Activated T-helper 1 cell treated with anti-CD3 and anti-CD28 coated beads, Interleukin-12 subunit alpha, Interleukin-12 subunit beta, Interleukin-2, Interleukin-4 antibody, amounts not matched to agents 30 ng/mL and 10 ng/mL and 1 ng/mL, durations not matched to agents 14 hours and 24 hours and 36 hours (primary cell): ENCODE measurements at places on chromosomes 1 and 21.

DNA sequence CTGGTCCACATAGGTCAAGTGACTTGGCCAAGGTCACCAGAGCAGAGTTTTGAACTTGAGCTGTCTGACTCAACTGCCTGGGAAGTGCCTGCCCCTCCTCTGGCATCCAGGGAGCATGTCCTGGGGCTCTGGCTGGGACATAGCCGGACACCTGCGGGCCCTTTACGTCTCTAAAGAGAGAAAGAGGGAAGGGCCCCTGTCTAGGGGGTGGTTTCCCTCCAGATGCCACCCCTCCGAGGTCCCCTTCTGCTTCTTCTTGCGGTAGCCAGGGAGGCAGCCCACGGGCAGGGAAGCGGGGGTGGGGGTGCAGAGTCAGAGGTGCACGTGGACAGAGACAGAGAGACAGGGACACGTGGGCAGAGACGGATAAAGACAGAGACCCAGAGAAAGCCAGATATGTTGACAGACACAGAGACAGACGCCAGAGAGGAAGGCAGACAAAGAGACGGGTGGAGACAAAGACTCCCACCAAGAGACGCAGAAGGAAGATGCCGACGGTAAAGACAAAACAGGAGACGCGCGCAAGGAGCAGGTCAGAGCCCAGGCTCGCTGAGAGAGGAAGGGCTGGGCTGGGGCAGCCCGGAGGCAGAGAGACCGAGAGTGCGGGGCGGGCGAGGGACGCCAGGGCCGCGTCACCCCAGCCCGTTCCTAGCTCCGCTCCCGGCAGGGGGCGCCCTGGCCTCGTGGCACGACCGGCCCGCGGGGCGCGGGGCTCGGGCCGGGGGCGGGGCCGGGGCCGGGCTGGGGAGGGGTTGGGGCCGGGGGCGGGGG lies 458 bp upstream of the ALPL start:
- peak overlapping the region; percentile 5 for H3K27ac ChIP-seq
- H3K4me1 ChIP-seq = peaks cover 6% of the 10 kb centered on the region
- peak overlapping the region; percentile 60 for H3K4me3 ChIP-seq

GRCh38 chr1:58883037-58883887 lies 99.4 kb upstream of the JUN start:
- DNase-seq = no peak
- peaks cover 5% of the 10 kb centered on the region for H3K27me3 ChIP-seq
- H3K4me3 ChIP-seq = peak overlapping the region; percentile 58

- H3K4me1 ChIP-seq = peaks cover 33% of the 10 kb centered on the region
- peaks cover 10% of the 10 kb centered on the region for H3K27me3 ChIP-seq
- no peak for DNase-seq
- H3K27ac ChIP-seq = no peak overlapping the region
- no peaks in the 10 kb centered on the region for H3K36me3 ChIP-seq
- no peak overlapping the region for H3K4me3 ChIP-seq
Measured at GRCh38 chr1:27931184-27931583, 3.6 kb upstream of the SMPDL3B start.

DNA sequence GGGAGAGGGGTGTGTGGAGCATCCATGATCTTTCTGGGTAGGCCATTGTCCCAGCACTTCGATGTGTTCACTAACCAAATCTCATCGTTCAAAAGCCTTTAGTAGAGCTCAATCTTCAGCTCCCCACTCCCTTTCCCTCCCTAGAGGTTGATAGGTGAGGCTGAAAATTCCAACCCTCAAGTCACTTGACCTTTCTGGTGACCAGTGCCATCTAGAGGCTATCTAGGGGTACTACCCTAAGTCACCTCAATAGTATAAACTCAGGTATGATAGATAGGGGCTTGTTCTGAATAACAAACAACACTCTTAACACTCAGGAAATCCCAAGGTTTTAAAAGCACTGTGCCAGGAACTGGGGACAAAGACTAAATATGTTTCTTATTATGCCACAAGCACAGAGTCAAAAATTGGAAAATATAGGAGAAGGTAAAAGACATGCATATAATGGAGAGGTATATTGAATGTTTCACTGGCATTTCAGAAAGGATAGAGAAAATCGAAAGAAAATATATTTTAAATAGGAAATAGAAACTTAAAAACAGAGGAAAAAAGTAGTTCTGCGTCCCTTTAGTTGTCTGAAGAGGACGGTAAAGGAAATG lies 42.9 kb upstream of the CD53 start:
- peak; percentile 5 for DNase-seq
- H3K36me3 ChIP-seq = peaks cover 2% of the 10 kb centered on the region
- no peak overlapping the region for H3K4me3 ChIP-seq
- peaks cover 21% of the 10 kb centered on the region for H3K27me3 ChIP-seq
- H3K4me1 ChIP-seq = peaks cover 6% of the 10 kb centered on the region

- H3K4me1 ChIP-seq = peaks cover 4% of the 10 kb centered on the region
- no peak for DNase-seq
- peaks cover 11% of the 10 kb centered on the region for H3K27me3 ChIP-seq
Measured at GRCh38 chr1:94000510-94001282, 91.5 kb upstream of the GCLM start.

- H3K36me3 ChIP-seq = peaks cover 2% of the 10 kb centered on the region
- H3K27me3 ChIP-seq = peaks cover 66% of the 10 kb centered on the region
- no peaks in the 10 kb centered on the region for H3K4me1 ChIP-seq
- H3K4me3 ChIP-seq = peak overlapping the region; percentile 68
Measured at GRCh38 chr1:20484519-20485462, 1.2 kb downstream of the CAMK2N1 start.

- H3K27me3 ChIP-seq = peaks cover 4% of the 10 kb centered on the region
- H3K4me1 ChIP-seq = no peaks in the 10 kb centered on the region
- no peak overlapping the region for H3K27ac ChIP-seq
- H3K36me3 ChIP-seq = no peaks in the 10 kb centered on the region
- H3K4me3 ChIP-seq = no peak overlapping the region
Measured at GRCh38 chr21:42133131-42133530, 62.0 kb downstream of the UMODL1 start.

GRCh38 chr21:41521489-41522027 lies 13.6 kb upstream of the TMPRSS2 start:
- H3K27ac ChIP-seq = no peak overlapping the region
- H3K4me1 ChIP-seq = peaks cover 8% of the 10 kb centered on the region
- no peaks in the 10 kb centered on the region for H3K36me3 ChIP-seq
- no peak overlapping the region for H3K4me3 ChIP-seq
- peaks cover 2% of the 10 kb centered on the region for H3K27me3 ChIP-seq

DNA sequence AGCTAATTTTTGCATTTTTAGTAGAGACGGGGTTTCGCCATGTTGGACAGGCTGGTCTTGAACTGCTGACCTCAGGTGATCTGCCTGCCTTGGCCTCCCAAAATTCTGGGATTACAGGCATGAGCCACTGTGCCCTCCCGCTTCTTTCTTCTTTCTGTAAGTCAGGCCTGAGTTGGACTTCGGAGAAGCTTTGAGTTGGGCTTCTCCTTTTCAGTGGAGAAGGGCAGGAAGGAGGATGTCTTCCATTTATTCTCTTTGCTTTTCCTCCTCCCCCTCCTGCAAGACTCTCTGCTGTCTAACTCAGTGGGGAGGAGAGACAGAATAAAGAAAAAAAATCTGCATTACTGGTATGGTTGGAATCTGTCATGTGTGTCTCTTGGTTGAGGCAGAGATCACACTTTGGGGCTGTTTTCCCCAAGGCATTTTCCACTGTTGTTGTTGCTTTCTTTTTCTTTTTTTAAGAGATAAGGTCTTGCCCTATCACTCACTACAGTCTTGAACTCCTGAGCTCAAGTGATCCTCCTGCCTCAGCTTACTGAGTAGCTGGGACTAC lies 13.2 kb upstream of the DEGS1 start:
- DNase-seq = no peak
- H3K27ac ChIP-seq = peak overlapping the region; percentile 30
- H3K36me3 ChIP-seq = peaks cover 8% of the 10 kb centered on the region
- peaks cover 5% of the 10 kb centered on the region for H3K27me3 ChIP-seq
- H3K4me1 ChIP-seq = peaks cover 30% of the 10 kb centered on the region

GRCh38 chr21:32392299-32392879 lies 423 bp downstream of the URB1 start:
- no peak for DNase-seq
- peaks cover 3% of the 10 kb centered on the region for H3K27me3 ChIP-seq
- H3K36me3 ChIP-seq = peaks cover 16% of the 10 kb centered on the region
- H3K27ac ChIP-seq = peak overlapping the region; percentile 21

DNA sequence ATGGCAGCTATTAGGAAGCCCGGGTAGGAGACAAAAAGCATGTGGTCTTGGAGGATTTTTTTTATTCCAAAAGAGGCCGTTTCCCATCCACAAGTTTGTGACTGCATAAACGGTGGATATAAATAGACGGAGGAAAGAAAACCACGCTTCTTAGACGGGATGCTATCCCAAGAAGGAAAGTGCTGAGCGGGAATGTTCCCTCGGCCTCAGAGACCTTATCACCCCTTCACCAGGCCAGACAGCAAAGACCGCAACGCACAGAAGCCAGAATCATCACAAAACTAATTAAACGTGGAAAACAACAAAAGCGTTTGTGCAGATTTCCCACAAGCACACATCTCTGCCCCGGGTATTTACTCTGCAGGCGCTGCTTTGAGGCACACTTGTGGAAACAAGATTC lies 43.2 kb downstream of the HLCS start:
- H3K36me3 ChIP-seq = peaks cover 2% of the 10 kb centered on the region
- H3K4me1 ChIP-seq = peaks cover 9% of the 10 kb centered on the region
- H3K27ac ChIP-seq = no peak overlapping the region
- H3K4me3 ChIP-seq = no peak overlapping the region

- H3K4me3 ChIP-seq = no peak overlapping the region
- H3K27me3 ChIP-seq = no peaks in the 10 kb centered on the region
- H3K27ac ChIP-seq = no peak overlapping the region
- H3K36me3 ChIP-seq = no peaks in the 10 kb centered on the region
- peaks cover 8% of the 10 kb centered on the region for H3K4me1 ChIP-seq
Measured at GRCh38 chr1:84360316-84360715, 38.0 kb upstream of the DNASE2B start.

DNA sequence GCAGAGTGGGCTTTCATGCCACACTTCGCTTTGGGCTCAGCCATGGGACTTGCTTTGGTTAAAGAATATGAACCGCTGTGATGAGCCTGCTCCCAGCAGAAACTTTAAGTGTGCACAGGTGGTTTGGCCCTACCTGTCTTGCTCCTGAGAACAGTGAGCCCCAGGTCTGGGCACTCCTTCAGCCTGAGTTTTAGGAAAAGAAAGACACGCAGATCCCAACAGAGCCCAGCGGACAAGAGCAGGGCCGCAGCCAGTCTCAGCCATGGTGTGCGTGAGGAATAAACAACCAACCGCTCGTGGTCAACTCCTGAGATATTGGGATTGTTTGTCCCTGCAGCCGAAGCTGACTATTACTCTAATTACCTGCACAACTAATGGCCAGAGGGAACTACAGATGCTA lies 217.1 kb upstream of the C1orf174 start:
- H3K4me1 ChIP-seq = no peaks in the 10 kb centered on the region
- no peak overlapping the region for H3K4me3 ChIP-seq
- no peak overlapping the region for H3K27ac ChIP-seq
- no peaks in the 10 kb centered on the region for H3K36me3 ChIP-seq
- no peaks in the 10 kb centered on the region for H3K27me3 ChIP-seq
- no peak for DNase-seq

GRCh38 chr1:234520908-234521817 lies 42.2 kb upstream of the TARBP1 start:
- H3K27ac ChIP-seq = peak overlapping the region; percentile 14
- peaks cover 22% of the 10 kb centered on the region for H3K4me1 ChIP-seq
- no peaks in the 10 kb centered on the region for H3K27me3 ChIP-seq
- no peak for DNase-seq
- H3K4me3 ChIP-seq = no peak overlapping the region

GRCh38 chr1:198531891-198532290 lies 8.6 kb downstream of the ATP6V1G3 start:
- H3K4me3 ChIP-seq = no peak overlapping the region
- H3K36me3 ChIP-seq = peaks cover 9% of the 10 kb centered on the region
- H3K27ac ChIP-seq = no peak overlapping the region
- H3K4me1 ChIP-seq = peaks cover 29% of the 10 kb centered on the region
- H3K27me3 ChIP-seq = no peaks in the 10 kb centered on the region
- no peak for DNase-seq
